ENCODE measurements at places on chromosomes 6 and 20.

DNA sequence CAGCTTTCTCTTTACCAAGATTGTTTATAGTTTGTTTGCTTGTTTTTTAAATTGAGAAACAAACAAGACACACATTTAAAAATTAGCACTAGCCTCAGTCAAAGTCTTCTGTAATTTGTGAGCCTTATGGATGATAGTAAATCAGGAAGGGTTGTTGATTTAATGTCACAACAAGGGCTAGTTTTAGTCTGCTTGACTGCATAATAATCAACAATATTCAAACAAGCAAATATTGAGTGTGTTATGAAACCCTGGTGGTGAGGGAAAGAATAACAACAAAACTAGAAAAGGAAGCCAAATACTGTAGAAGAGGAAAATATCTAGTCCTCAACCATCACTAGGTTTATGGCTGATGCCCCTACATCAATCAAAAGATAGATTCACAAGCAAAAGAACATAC, 228.6 kb downstream of the TBC1D7 start:
- no peak for DNase-seq

GRCh38 chr6:41728073-41728936, 7.1 kb downstream of the TFEB start:
- no peak for DNase-seq

DNA sequence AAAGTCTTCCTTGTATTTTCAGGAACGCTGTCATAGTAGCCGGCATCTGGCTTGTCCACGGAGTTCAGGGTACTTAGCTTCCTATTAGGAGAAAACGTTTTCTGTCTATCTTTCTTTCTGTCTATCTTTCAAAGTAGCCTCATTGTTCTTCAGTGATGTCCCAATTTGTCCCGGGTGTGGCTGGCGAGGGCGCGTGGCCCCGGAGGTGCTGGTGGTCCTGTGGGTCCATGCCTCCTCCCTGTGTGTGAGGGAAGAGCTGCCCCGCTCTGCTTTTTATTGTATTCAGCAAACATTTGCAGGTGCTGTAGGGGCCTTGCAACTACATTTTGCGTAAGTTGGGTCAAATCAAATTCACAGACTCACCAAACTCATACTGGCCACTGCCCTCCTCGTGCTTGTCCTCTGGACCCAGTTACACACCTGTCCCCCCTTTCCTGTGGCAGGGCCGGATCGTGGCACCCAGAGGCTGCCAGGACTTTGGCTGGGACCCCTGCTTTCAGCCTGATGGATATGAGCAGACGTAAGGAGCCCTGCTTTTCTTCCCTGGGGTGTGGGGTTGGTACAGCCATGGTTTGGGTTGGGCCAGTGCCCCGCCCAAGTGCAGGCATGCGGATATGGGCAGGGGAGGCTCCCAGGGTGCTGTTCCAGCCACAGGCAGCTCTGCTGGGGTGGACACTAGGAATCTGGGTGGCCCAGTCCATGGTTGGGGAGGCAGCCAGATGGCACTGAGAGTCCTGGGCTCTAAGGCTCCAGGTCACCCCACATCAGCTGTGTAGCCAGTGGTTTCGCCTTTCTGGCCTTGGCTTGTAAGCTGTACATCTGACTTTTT, 12.3 kb downstream of the ITPA start:
- DNase-seq = no peak

- no peak for DNase-seq
Measured at GRCh38 chr6:81263531-81264168, 488.8 kb downstream of the TENT5A start.

- DNase-seq = peak; percentile 67
Measured at GRCh38 chr6:153312634-153313033, 181.6 kb upstream of the RGS17 start.

DNA sequence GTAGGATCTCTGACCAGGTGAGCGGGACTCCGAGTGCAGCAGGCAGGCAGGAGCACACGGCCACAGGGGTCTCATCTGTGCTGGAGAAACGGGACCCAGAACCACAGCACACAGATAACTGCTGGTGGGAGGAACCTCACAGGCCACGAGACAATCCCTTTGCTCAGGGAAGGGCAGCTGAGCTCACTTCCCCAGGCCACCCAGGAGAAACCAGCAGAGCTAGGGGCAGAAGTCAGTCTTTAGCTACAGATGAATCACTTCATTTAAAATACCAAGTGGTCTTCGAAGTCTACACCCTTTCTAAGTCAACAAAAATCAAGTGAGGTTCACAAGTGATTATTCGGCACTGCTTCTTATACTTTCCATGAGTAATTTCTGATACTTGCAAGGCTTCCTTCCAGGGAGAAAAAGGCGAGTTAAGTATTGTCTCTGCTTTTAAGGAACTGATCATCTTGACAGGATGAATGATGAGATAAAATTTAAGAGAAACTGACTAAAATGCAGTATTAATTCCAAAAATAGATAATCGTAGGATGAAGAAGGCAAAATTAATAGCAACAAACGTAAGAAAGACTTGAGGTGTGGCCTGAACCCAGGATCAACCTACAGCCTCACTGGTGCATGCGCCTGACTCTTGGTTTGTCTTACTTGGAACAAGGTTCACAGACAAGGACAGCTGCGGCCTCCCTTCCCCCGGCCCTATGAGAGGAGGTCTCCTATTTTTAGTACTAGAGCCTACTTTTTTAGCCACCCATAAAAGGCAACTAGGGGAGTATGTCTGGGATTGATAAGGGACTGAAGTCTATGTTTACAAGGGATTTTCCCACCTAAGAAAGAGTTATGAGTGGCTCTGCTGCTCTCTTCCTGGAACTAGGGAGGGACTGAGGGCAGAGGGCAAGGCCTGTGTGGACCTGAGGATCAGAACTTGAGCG, 233.6 kb downstream of the TTLL2 start:
- no peak for DNase-seq

DNA sequence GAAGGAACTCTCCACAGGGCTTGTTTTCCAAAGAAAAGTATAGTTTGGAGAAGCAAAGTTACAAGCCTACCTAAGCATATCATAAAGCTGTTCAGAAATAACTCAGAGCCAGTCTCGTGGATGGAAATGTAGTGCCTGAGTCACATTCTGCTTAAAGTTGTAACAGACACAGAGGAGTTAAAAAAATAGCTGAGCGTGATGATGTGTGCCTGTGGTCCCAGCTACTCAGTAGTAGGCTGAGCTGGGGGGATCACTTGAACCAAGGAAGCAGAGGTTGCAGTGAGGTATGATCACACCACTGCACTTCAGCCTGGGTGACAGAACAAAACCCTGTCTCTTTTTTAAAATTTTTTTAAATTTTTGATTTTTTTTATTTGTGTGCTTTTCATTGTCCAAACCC, 6.6 kb downstream of the ALDH5A1 start:
- no peak for DNase-seq

DNA sequence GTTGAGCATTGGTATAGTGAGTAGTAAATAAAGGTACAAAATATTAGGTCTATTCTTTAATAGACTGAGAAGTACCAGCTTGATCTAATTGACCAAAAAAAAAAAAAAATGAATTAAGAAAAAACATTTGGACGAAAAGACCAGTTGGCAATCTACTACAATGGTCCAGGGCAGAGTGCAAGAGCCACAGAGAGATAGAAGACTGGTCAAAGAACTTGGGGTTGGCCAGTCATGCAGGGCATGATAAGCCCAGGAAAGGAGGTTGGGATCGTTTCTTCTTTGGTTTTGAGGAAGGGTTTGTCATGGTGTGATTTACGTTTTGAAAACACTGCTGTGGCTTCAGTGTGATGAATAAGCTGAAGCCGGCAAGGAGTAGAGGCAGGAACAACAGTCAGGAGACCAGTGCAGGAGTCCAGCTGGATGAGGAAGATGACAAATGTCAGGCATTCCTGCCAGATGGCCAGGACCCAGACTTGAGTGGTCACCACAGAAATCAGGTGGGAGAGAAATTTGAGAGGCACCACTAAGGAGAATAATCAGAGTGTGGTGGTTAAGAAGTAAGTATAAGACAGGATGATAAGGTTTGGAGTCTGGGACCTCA, 14.0 kb downstream of the SMLR1 start:
- DNase-seq = no peak

GRCh38 chr6:75333676-75334200, 49.1 kb upstream of the TMEM30A start:
- no peak for DNase-seq

DNA sequence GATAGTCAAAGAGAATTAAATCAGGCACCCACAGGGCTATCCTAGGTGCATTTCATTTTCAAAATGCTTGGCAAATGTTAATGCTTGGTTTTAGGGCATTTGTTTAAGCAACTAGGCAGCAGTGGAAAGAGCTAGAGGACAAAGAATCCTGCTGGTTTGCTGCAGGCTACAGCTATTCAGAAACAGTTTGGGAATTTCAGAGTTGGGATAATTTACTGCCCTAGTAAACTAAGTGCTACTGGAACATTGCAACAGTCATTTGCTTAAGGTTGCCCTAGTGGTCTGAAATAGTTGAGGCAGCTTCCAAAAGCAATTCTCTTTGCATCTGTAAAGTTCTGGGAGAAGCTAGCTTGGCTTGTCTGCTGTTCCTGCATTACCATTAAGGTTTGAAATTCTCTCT, 312.7 kb downstream of the LAMA2 start:
- DNase-seq = no peak

DNA sequence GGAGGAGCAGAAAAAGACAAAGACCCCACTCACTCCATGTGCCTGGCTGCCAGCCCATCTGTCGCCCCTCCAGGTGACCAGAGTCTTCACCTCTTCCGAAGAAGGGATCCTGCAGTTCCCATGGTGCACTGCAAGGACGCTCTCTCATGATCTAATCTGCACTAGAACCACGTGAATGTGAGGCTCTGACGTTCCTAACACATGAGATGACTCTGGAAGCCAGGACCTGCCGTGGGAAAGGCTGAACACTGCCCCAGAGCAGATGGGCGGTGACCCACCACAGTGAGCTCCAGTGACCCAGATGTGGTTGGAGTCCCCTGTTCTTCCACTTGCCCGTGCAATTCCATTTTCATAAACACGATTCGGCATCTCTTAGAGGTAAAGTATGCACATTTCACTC, 39.6 kb upstream of the PDE10A start:
- DNase-seq = no peak

GRCh38 chr6:88449770-88450169, 283.6 kb upstream of the CNR1 start:
- DNase-seq = peak; percentile 76

GRCh38 chr6:169172456-169172855, 81.2 kb downstream of the THBS2 start:
- no peak for DNase-seq

DNA sequence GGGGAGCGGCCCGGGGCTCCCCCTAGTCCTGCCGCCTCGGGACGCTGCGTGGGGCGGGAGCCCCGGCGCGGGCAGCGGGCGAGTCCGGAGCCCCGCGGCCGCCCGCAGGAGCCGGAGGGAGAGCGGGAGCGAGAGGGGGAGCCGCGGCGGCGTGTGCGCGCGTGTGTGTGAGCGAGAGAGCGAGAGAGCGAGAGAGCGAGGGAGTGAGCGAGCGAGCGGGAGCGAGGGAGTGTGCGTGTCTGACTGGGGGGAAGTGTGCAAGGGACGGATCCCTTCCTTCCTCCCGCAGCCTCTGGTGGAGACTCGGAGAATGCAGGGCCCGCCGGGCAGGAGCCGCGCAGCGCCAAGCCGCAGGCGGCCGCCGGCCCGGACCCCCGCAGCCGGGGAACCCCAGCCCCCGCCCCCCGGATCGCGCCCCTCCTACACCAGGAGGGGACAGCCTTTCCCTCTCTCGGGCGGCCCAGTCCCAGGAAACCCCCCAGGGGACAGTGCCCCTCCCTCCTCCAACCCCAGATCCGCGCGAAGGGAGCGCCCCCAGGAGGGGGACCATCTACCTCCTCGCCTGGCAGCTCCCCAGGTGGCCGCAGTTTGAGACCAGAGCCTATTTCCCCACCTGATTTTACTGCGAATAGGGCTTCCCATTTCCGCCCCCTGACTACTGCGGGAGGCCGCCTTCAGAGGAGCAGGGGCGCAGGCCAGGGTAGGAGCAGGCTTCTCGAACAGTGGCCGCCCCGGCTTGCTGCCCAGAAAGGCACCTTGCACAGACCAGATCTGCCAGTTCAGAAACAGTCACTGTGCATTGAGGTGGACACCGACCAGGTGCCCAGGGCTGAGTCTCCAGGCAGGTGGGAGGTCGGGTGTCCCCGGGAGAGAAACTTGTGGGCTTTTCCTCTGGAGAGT, at the start of gene CDH22:
TSS of gene CDH22 (minus strand) at position 241 of the 900 bp plus-strand sequence. CDS start 57,204 bp downstream, outside the sequence.
- DNase-seq = peak; percentile 42

GRCh38 chr6:169251822-169252504, 1.7 kb downstream of the THBS2 start:
- no peak for DNase-seq

DNA sequence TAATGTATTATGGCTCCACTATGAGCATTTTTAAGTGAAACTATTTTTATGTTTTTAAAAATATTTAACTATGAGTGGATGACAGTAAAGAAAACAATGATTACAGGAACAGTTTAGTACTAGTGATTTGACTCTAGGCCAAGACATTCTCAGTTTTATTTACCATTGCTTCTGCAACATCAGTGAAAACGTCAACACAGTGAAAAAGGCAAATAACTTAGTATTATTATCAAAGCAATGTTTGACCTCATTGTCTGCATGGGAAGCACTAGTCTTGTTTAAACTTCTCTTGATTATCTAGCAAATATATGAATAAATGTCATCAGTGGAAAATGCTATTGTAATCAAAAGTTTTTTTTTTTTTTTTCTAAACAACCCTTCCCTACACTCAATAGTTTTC, 165.0 kb downstream of the HTR1B start:
- DNase-seq = no peak

GRCh38 chr20:31330893-31331292, 22.5 kb upstream of the DEFB116 start:
- DNase-seq = no peak

DNA sequence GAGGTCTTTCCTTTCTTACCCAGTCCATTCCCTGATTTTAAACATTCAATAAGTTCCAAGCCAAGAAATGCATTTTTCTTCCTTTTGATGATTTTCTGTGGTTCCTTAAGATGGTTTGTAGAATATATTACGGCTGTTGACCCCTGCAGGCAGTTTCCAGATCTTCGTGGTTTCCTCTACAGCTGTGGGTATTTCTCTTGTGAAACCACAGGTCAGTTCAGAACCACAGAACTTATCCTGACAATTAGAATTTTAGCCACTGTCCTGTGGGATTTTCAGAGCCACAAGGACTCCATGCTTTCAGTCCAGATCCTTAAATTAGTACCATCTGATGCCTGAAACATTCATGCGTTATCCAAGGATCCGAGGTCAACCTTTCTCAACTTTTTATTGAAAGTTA, 29.7 kb upstream of the EXOC2 start:
- no peak for DNase-seq

All from inflammatory macrophage (primary cell).